Activated CD4-positive, alpha-beta memory T cell treated with anti-CD3 and anti-CD28 coated beads for 36 hours (primary cell): ENCODE measurements at places on chromosomes 12 and 14.

DNA sequence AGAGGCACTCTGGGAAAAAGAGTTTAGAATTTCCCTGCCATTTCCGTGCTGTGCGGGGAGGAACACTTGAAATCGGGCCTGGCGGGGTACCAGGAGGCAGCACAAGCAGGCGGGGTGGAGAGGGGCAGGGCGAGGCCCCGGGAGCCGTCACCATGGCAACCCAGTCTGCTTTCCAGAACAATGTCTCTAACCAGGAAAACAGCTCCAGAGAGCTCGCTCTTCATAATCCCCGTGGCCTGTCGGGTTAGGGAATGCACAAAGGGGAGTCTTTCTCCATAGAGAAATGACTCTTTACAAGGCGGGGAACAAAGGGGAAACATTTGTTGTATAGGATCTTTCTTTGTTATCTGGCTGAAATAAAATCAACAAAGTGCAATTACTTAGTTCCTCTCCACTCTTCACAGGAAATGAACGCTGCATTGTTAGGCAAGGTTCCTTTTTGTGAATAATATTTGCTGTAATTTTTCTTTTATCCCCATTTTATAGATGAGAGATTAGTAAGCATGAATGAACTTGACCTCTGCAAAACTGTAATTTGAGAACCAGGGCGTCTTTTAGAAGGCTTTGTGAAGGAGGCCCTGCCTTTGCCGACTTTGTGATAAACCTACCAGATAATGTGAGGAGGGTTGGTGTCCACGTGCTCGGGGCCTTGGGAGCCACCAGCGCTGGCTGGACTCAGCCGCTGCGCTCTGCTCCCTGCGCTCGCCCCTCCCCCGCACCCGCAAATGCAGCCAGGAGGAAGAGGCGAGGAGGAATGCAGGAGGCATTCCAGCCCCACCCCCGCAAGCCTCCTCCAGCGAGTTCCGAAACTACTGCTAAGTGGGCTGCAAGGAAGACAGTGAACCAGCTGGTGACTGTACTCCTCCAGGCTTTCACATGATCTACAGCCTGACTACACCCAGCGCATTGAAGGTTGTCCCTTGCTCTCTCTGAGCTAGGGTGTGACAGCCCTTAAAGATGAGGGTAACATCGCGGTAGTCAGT is 105.2 kb upstream of the ATF7IP start:
- DNase-seq = no peak
- H3K36me3 ChIP-seq = peaks cover 8% of the 10 kb centered on the region
- H3K27ac ChIP-seq = peak overlapping the region; percentile 8
- H3K4me1 ChIP-seq = peaks cover 39% of the 10 kb centered on the region
- H3K4me3 ChIP-seq = no peak overlapping the region

- no peaks in the 10 kb centered on the region for H3K36me3 ChIP-seq
- H3K4me1 ChIP-seq = peaks cover 2% of the 10 kb centered on the region
- no peak overlapping the region for H3K27ac ChIP-seq
- H3K27me3 ChIP-seq = no peaks in the 10 kb centered on the region
- no peak overlapping the region for H3K4me3 ChIP-seq
Observed at GRCh38 chr14:93135399-93135798, 19.7 kb upstream of the ITPK1 start.

DNA sequence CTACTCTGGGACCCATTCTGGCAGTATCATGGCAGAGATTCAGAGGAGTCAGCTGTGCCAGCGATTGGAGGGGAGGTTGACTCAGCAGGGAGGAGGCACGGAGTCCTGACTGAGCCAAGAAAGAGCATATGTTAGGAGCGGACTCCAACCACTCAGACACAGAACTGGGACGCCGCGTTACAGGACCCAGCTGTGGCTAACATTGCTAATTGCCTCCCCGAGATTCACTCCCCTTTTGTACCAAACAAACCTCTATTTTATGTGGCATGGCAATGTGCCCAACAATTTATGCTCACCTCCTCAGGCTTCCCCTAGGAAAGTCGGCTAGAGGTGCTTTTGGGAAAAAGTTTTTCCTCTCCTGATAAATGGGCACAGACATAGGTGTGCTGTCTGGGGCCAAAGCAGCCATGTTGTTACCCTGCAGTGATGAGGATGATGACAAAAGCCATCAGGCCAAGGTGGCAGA is 15.2 kb upstream of the CLIP1 start:
- H3K4me3 ChIP-seq = no peak overlapping the region
- no peaks in the 10 kb centered on the region for H3K27me3 ChIP-seq
- no peak overlapping the region for H3K27ac ChIP-seq
- no peak for DNase-seq

DNA sequence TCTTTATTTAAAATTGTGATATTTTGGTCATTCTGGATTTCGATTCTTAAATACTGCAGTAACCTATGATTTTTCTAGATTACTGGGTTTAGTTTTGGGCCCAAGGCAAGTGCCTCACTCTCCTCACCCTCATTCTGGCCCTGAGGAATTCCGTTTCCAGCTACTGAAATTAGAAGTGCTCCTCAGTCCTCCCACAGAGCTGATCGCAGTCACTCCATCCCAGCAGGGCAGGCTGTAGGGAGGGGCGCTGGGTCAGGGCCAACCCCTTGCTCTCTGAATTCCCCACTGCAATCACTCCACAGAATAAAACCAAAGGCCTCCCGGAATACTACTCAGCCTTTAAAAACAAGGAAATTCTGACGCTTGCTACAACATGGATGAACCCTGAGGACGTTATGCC is 66.5 kb upstream of the DIO3 start:
- no peaks in the 10 kb centered on the region for H3K36me3 ChIP-seq
- H3K4me3 ChIP-seq = no peak overlapping the region
- H3K4me1 ChIP-seq = no peaks in the 10 kb centered on the region
- H3K27me3 ChIP-seq = peaks cover 24% of the 10 kb centered on the region
- no peak for DNase-seq

DNA sequence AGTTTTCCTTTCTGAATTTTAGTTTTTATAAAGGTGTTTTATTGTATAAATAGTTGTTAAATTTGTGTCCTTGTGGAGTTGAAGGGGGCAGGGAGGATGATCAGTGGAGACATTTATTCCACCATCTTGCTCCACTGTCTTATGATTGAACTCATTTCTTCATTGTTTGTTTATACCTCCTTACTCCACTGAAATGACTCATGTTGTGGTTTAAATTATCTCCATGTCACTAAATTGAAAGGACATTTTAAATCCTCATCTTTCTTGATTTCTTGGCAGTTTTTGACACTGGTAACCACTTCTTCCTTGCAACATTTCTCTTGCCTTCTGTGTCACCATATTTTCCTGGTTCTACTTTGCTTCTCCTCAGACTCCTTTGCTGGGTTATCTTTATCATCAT is 23.6 kb upstream of the FERMT2 start:
- H3K27me3 ChIP-seq = peaks cover 1% of the 10 kb centered on the region
- no peaks in the 10 kb centered on the region for H3K36me3 ChIP-seq
- no peaks in the 10 kb centered on the region for H3K4me1 ChIP-seq
- DNase-seq = no peak
- no peak overlapping the region for H3K27ac ChIP-seq

DNA sequence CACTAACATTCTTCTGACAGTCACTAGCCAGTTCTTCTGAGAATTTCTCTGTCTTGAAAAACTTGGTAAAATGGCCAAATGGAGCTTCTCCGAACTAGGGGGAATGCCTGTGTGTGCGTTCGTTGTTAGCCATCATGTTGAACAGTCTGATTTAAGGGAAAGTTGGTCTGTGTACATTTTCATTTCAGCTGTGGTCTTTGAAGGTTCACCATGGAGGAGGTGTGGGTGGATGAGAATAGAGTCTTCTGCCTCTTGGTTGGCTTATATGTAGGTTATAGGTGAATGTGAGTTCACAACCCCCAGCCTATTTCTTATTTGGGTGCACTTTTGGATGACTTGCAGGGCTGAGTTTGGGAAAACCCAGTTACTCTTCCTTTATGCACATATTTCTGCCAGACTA is 12.9 kb downstream of the ETV6 start:
- H3K4me3 ChIP-seq = no peak overlapping the region
- H3K4me1 ChIP-seq = peaks cover 82% of the 10 kb centered on the region
- peaks cover 27% of the 10 kb centered on the region for H3K36me3 ChIP-seq
- no peaks in the 10 kb centered on the region for H3K27me3 ChIP-seq

- H3K36me3 ChIP-seq = no peaks in the 10 kb centered on the region
- H3K27me3 ChIP-seq = no peaks in the 10 kb centered on the region
- peaks cover 18% of the 10 kb centered on the region for H3K4me1 ChIP-seq
- no peak overlapping the region for H3K4me3 ChIP-seq
Observed at GRCh38 chr12:13144266-13144828, 40.9 kb upstream of the GSG1 start.

- DNase-seq = no peak
- H3K27me3 ChIP-seq = no peaks in the 10 kb centered on the region
- H3K4me3 ChIP-seq = no peak overlapping the region
- no peaks in the 10 kb centered on the region for H3K36me3 ChIP-seq
- no peak overlapping the region for H3K27ac ChIP-seq
Observed at GRCh38 chr12:59010118-59010517, 89.8 kb upstream of the LRIG3 start.
